ENCODE measurements at places on chromosomes 4 and X.
A peak's percentile ranks its signal among the peaks of the same experiment; 100 is the strongest.

- DNase-seq = no peak
These were observed 51.2 kb downstream of the GC start for GRCh38 chr4:71732706-71733105.

DNA sequence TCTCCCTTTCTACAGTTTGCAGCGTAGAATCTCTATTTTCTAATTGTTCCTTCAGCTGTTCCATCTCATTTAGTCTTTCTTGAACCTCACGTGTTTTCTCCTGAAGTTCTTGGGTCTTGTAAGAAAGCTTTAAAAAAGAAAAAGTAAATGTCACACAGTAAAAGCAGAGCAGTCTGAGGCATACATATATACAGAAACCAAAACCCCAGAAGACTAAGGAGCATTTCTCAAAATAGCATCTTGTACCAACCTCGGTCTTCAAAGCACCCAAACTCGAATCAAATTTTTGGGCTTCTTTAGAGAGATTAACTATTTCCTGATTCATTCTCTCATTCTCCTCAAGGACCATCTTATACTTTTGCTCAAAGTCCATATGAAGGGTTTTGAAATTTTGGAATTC lies 39.4 kb downstream of the CENPE start:
- no peak for DNase-seq

- DNase-seq = no peak
These were observed 56.5 kb downstream of the STAG2 start for GRCh38 chrX:124018023-124018422.

GRCh38 chrX:39397561-39398199 lies 596.4 kb downstream of the MID1IP1 start:
- DNase-seq = no peak

GRCh38 chr4:148431401-148431800 lies 10.8 kb downstream of the NR3C2 start:
- no peak for DNase-seq

DNA sequence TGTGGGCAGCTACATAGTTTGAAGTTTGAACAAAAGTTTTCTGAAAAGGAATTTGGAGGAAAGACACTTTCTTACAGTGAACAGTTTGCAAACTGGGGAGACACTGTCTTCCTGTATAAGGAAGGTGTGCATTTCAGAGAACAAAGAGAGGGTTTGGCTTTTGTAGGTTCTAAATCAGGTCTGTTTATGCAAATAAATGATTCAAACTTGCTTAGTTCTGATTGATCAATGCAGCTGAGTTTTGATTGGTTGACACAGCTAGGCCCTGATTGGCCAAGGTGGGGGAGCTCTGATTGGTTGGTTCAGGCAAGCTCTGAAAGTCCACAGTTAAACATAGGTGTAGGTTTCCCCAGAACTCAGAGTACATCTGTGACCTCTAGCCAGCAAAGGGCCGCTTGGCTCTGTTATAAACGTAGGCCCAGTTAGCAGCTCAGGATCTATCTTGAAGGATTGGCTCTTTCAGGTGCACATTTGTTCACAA lies 63.0 kb upstream of the ENPP6 start:
- DNase-seq = no peak

DNA sequence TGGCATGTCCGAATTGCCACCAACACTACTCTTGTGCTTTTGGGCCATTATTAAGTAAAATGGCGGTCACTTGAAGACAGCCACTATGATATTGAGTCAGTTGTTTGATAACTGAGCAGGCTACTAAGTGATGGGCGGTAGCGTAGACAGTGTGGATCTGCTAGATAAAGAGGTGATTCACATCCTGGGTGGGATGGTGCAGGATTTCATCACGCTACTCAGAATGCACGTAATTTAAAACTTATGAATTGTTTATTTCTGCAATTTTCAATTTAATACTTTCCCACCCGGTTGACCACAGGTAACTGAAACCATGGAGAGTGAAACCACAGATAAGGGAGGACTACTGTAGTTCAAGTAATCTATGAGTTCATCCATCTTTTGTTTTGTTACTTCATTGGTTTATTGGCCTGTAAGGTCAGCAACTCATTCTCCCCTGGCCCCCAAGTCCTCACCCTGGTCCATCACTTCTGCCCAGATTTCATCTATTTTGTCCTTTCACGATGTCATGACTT lies 2.9 kb downstream of the ARAF start:
- no peak for DNase-seq

- no peak for DNase-seq
These were observed 308.6 kb upstream of the GIMD1 start for GRCh38 chr4:106677213-106677612.

DNA sequence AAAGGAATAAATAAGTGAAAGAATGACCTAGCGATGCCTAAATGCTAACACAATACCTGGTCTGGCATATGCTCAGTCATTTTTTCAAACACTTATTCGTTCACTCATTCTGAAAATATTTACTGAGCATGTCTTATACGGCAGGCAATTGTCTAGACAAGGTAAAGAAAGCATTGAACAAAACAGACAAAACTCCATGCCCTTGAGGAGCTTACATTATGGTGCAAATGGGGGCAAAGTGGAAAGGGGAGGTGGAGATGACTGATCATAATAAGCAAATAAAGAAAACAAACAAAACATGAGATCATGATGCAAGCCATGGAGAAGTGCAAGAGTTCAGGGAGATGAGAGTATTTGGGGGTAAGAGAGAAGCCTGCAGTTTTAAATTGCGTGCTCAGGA lies 334.6 kb upstream of the PPARGC1A start:
- DNase-seq = no peak

- DNase-seq = no peak
These were observed 274.8 kb upstream of the GPC4 start for GRCh38 chrX:133689997-133690599.

- DNase-seq = peak; percentile 15
These were observed 1.1 kb downstream of the MAML3 start for GRCh38 chr4:140152751-140153418.

DNA sequence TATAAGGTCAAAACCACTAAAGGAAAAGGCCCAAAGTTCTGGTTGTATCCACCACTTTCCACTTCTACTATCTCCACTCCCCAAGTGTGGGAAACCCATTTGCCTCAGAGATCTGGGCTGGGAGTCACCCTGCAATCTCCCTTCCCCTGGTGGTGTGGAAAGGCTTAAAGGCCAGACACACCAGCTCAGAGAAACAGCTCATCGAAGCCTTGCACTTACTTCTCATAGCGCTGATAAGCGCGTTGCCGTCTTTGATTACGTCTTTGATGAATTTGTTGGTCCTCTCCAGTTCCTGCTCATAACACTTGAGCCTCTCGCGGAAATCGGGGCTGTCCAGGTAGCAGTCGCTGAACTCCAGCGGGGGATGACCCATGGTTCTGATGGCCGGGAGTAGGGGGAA lies 647 bp downstream of the OPHN1 start:
- no peak for DNase-seq

GRCh38 chr4:24595659-24596058 lies 11.3 kb upstream of the DHX15 start:
- no peak for DNase-seq

- no peak for DNase-seq
These were observed 515.0 kb downstream of the CFAP47 start for GRCh38 chrX:36434522-36434921.

GRCh38 chr4:73895201-73896175 lies 26.3 kb downstream of the CXCL1 start:
- DNase-seq = no peak

DNA sequence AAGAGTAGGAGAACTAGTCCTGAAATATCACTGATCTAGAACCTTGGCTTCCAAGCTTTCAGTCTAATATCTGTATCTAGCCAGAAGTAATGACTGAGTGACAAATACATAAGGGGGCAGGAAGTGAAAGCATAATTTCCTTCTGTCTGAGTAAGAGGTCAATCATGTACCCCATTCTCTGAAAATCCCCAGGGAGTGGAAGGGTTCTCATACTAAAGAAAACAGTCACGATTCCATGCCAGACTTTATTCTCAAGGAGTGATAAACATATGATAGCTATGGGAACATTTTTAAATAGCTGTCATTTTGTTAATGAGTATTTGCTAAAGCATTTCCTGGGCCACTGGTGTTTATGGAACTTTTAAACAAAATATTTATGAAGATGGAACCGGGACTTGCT lies 308.5 kb downstream of the ARHGAP24 start:
- no peak for DNase-seq

- DNase-seq = no peak
These were observed 1.8 kb downstream of the KLF3 start for GRCh38 chr4:38665551-38666411.

- DNase-seq = no peak
These were observed 2141.9 kb upstream of the AGA start for GRCh38 chr4:179584101-179584500.

DNA sequence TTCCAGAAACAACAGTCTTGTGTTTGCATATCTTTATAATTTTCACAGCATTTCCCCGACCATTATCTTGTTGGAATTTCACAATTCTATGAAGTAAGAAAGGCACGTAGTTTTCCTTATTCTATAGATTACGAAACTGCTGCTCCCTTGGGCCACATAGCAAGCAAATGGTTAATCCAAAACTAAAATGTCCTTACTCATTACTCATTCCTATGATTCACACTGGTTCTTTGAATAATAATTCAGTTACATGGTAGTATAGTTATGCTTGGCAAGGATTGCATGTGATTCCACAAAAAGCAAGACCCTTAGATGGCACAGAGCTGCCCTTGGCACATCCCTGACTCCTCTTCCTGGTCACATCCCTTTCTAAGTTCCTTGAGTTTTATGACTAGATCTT lies 51.2 kb downstream of the OR13H1 start:
- DNase-seq = no peak

GRCh38 chr4:7595934-7596461 lies 161.3 kb upstream of the PSAPL1 start:
- no peak for DNase-seq

GRCh38 chr4:46484881-46485280 lies 95.0 kb upstream of the GABRA2 start:
- no peak for DNase-seq

DNA sequence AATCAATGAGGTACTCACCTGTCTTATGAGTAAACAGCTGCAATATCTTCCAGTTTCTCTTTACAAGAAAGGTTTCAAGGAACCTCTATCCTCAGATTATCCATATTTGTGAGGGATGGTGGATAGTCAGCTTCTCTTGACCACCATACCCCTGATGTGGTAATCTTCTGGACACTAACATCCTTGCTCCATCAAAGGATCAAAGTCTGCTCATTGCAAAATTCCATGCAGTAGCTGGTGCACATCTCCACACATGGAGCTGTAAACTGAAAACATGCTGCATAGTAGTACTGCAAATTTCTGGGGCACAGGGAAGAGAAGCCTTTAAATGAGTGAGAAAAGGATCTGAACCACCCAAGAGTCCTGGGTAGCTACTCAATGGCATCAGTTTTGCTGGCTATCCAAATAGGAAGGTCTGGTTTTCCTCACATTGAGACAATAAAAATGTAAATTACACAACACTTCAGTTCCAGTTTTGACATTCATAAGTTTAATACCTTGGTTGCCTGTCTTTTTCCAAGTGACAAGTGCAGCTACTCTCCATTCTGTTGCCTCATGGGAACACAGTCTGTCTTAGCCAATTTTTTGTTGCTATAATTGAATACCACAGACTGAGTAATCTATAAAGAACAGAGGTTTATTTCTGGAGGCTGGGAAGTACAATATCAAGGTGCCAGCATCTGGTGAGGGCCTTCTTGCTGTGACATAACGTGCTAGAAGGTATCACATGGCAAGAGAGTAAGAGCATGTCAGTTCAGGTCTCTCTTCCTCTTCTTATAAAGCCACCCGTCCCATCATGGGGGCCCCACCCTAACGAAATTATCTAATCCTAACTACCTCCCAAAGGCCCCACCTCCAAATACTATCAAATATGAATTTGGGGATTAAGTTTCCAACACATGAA lies 34.4 kb upstream of the ARHGEF6 start:
- DNase-seq = no peak

DNA sequence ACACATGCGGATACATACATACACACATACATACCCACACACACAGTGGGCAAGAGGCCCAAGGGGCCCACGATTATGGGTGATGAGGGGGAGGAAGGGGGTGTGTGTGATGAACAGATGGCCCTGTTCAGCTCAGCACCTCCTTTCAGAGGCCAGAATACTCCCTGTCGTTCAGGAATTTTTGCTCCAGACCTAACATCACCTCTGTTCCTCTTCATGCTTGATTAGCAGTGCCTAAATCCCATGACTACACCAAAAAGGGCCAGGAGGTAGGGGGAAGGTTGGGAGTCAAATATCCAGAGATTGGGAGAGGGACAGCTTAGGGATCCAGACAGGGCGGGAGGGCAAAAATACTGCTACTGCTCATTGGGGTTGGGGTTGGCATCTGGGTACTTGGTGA lies 42.7 kb downstream of the SMC1A start:
- DNase-seq = no peak

DNA sequence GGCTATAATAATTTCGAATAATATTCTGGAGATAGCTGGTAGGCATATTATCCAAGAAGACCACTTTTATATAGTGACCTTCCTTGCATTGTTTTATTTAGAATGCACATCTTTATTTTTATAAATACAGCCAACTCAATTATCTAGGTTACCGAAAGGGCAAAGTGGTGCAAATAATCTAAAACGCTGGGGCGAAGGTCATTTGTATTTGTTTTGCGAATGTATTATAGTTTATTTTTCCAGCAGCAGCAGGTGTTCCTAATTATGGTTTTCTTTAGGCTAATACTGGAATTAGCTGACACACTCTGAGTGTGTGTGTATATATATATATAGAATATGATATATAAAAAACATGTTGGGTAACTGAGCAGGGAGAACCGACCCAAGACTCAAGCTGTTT lies 48.1 kb upstream of the RAP2C start:
- DNase-seq = no peak

GRCh38 chrX:128929271-128930057 lies 593.8 kb downstream of the SMARCA1 start:
- no peak for DNase-seq

GRCh38 chr4:5926598-5926997 lies 33.7 kb upstream of the CRMP1 start:
- no peak for DNase-seq

GRCh38 chr4:128663325-128663724 lies 146.2 kb upstream of the JADE1 start:
- no peak for DNase-seq

- DNase-seq = no peak
These were observed 25.6 kb upstream of the MTM1 start for GRCh38 chrX:150542846-150543229.

DNA sequence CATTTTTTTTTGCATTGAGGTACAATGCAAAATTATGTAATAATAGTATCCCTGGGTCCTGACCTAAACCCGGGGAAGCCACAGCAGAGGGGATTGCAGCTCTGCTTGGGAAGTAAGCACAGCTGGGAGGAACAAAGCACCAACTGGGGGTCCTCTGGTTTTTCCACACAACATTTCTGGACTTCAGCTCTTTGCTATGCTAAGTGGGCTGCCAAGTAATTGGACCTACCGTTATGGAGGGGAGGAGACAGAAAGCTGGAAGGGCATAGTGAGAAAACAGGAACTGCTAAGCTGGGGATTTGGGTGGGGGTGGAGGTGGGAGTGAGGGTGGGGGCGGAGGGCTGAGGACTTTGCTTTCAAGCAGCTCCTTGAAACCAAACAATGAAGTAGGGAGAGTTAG lies 183.3 kb downstream of the ZIC3 start:
- DNase-seq = no peak

- DNase-seq = no peak
These were observed 45.6 kb upstream of the GRID2 start for GRCh38 chr4:92257931-92258857.

- DNase-seq = no peak
These were observed 13.0 kb upstream of the DAPP1 start for GRCh38 chr4:99803566-99804101.

GRCh38 chrX:24561121-24561520 lies 86.0 kb downstream of the PCYT1B start:
- DNase-seq = no peak

Measured in activated T-helper 1 cell treated with anti-CD3 and anti-CD28 coated beads, Interleukin-2, amount 50 U/mL, for 16 hours (primary cell).